ENCODE measurements at places on chromosomes 2 and 18.
A peak's percentile ranks its signal among the peaks of the same experiment; 100 is the strongest.

- no peak for DNase-seq
These were observed 345.3 kb upstream of the CDH20 start for GRCh38 chr18:60987963-60988362.

DNA sequence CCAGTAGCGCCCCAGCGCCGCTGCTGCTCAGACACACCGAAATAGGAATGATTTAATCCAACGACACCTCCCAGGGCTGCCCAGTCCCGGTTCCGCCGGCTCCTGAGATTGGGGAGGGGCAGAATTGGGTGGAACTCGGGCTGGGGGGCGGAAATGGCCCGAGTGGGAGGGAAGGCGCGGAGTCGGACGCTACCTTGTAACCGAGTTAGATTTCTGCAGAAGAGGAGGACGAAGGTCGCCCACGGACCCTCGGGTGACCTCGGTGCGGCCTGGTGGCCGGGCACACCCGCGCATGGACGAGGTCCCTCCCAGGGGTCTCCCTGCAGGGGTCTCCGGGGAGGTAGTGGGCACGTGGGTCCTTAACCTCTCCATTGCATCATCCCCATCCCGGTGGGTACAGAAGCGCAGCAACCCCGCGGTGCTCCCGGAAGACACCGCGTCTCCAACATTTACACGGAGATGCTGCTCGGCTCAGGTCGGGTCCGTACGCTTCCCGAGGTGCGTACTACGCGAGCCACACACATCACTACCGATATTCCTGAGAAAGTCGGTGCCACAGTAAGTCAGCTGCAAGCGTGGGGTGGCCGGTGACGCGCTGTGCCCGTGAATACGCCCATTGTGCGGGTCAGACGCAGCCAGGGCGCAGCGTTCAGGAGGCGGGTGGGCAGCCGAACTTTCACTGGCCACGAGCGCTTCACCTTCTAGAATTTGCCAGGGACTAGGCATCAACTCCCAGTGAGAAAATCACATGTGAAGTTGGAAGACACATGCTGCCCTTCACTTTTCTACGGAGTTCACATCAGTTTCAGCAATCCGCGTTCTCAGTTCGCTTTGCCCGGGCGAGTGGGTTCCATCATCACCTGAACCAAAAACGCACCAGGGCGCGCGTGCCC is 3.0 kb downstream of the ZNF516 start:
- peak; percentile 52 for DNase-seq

GRCh38 chr2:96145848-96146152 is 560 bp upstream of the DUSP2 start:
- DNase-seq, result no peak

DNA sequence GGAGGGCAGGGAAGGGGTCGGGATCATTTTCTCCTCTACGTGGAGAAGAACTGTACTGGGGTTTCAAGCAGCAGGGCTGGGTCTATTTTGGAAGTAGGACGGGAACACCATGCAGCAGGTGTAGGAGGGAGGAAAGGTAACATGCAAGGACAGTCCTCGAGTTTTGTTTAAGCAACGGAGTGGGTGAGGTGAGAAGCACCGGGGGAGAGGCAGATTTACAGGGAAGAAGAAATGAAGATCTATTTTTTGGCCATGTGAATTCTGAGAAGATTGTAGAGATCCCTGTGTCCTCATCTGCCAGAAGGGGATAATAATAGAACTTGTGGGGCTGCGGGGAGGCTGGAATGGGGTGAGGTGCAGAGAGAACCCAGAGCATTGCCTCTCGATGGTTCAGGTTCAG is 85.6 kb downstream of the INPP5D start:
- no peak for DNase-seq

GRCh38 chr2:98915751-98916358 is 20.2 kb downstream of the CRACDL start:
- DNase-seq, result peak; percentile 12

DNA sequence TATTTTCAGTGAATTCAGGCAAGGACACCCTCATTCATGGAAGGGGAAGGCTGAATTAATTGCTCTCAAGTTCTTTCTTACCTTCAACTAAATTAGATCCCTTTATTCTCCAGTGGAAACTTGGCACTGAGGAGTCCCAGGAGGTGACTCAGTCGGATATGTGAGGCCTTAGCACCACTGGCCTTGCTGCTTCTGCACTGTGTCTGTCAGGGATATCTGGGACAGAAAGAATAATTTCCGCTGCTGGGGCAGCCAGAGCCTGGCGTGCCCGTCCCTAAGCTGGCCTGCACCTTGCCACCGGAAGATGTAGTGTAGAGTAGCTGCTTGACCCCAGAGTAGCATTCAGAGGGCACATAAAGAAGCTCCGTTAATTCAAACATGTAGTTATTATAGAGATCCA is 53.4 kb downstream of the LIMS1 start:
- peak; percentile 92 for DNase-seq

DNA sequence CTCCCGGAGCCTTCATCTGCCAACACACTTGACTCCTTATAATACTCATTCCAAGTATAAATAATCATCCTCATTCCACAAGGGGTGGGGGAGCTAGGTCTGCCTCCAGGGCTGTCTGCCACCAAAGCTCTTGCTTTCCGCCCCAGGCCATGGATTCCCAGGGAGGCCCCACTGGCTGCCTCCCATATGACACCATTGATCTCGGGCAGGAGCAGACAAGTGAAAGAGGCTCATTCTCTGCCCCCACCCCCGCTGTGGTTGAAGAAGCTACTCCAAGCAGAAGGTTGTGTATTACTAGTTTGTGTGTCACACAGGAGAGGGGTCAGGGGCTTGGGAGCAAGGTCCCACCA is 99.5 kb downstream of the MRO start:
- DNase-seq, result no peak

GRCh38 chr18:62499263-62499650 is 23.6 kb upstream of the ZCCHC2 start:
- DNase-seq, result no peak

DNA sequence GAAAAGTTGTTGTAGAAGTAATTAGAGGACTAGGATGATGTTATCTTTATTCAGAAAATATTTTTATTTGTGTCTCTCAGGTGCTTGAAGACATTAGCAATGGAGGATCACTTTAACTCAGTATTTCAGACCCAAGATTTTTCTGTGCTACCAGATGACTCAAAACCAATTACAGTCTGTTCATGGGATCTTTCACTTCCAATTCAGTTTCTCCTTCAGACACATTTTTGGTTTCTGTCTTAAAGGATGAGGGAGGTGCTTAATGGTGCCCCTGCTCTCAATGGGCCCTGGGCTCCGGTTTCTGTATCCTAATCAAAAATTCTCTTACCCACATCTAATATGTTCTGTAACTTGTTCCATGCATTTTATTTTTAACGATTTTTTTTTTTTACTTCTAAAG is 53.7 kb upstream of the HDAC4 start:
- DNase-seq, result no peak

DNA sequence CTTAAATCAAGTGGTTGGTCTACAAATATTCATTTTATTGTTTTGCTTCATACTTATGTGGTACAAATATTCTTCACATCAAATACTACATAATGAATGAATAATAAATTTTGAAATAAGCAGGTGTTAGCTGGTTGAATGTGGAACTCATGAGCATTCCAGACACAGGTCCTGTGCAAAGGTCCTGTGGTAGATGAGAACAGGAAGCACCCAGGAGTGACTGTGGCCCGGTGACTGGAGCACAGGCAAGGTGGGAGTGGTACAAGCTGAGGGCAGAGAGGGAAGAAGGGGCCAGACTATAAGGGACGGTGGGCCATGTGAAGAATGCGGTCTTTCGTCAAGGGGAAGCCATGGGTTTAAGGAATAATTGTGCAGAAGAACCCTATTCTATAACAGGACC is 26.2 kb upstream of the LOXHD1 start:
- DNase-seq, result no peak

GRCh38 chr18:58290116-58290695 is 246.2 kb downstream of the NEDD4L start:
- peak; percentile 55 for DNase-seq

DNA sequence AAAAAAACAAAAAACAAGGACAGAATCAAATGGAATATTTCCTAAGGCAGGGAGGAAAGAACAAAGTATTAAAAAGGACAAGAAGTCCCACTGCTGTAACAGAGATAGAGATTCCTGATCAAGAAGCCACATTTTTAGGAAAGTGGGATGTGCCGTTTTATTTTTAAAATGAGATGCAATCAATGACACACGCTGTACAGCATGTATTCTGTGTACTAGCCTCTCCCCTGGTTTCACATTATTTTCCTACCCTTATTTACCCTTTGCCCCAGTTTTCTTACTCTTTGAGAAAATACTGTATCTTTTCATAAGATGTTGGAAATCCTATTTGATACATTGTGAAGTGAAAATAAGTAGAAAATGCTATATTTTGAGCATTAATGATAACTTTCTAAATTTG is 45.8 kb downstream of the E2F6 start:
- DNase-seq, result no peak

DNA sequence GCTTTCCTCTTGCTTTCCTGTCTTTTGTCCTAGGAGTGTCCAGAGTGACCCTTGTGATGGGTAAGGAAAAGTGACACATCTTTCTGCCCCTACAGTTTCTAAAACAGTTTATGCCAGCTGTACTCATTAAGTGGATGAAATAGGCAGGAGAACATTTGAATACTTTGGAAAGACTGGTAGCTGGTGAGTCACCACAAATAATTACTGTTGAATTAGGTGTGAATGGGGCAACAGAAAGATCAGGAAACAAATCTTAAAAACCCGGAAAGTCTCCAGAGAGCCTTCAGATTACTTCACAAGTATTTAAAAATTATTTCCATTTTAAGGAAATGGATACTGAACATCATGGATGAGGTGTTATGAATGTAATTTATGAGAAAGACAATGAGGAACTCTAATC is 278.5 kb downstream of the CLIP4 start:
- DNase-seq, result no peak

DNA sequence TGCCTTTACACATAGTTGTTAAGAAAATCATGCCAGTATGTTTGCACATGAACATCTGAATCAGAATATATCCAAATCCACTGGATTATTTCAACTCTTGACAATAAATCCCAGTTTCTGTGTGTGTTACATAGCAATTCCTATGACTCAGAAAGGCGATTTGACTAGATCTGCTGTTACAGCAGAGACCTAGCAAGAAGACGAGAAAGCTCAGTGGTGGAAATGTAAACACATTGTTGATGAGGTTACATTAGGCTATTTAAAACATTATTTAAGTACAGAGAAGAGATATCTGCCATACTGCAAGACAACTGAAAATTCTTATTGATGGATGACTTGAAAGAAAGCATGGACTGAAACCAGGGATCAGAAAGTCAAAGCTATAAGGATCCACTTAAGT is 73.0 kb upstream of the SMIM21 start:
- DNase-seq, result no peak

- DNase-seq, result no peak
These were observed 37.6 kb downstream of the FARP2 start for GRCh38 chr2:241393524-241394196.

DNA sequence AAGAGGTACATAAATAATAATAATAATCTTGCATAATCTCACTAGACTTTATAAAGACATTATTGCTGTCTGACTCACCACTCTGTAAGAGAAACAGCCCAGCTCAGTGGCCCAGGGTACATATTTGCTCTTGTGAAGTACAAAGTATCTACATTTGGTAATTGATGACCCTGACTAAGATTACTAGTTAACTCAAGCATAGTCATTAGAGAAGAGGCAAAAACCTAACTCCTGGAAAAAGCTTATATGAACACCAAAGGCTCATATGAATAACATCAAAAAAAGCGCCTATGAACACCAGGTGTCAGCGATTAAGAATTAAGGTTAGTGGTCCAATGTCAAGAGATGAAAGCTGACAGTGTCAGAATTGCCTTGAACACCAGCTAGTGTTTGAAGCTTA is 38.4 kb downstream of the RAD51AP2 start:
- DNase-seq, result peak; percentile 13

DNA sequence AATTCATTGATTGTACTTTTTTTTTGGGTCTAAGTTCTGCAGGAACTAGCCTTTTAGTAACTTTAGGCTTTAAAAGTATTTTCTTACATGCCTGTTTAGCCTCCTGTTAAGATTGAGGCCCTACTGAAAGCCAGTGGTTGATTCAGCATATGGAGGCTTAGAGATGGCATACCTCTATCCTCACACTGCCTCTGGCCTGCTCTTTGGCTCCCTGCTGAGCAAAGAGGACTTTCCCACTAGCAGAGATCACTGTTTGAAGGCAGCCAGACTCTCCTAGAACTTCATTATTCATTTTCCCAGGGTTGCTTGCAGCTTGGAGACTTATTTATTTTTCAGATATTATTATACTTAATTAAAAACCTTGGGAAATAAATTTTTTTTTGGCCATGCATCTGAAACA is 405.6 kb upstream of the MEX3C start:
- no peak for DNase-seq

GRCh38 chr18:55113800-55114199 is 154.5 kb upstream of the CCDC68 start:
- no peak for DNase-seq

DNA sequence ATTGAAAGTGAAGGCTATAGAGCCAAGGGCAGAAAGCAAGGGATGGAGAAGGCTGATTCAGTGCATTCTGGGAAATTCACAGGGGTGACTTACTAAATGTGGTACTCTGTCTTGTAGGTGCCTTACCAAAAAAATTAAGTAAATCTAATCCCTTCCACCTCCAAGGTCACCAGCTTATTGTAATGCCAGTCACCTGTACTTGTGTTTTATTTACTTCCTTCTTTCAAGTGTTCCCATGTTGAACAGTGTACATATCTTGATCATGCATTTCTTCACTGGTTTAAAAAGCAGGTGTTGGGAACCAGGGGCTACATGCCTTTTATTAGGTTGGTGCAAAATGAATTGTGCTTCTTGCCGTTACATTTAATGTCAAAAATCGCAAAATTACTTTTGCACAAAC is 137.0 kb upstream of the ARHGAP28 start:
- DNase-seq, result no peak

- no peak for DNase-seq
These were observed 162.7 kb downstream of the EIPR1 start for GRCh38 chr2:3214806-3215404.

DNA sequence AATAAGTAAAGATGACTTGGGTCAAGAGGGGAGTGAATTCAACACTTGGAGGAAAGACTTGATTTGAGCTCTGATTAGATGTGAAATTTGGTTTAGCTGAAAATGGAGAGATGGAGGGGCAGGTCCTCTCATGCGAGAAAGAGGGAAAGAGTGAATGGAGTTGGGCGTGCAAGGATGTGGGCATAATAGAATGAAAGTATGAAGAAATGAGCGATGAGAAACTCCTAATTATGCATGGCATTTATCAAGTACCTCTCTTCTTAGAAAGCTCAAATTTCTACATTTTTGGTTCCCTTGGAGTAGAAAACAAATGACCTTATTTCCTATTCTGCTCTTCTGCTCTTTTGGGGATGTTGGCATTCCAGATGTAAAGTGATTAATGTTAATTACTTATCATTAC is 161.5 kb downstream of the PHLPP1 start:
- no peak for DNase-seq

GRCh38 chr18:31500051-31500688 is 2.2 kb downstream of the DSG2 start:
- DNase-seq, result no peak

DNA sequence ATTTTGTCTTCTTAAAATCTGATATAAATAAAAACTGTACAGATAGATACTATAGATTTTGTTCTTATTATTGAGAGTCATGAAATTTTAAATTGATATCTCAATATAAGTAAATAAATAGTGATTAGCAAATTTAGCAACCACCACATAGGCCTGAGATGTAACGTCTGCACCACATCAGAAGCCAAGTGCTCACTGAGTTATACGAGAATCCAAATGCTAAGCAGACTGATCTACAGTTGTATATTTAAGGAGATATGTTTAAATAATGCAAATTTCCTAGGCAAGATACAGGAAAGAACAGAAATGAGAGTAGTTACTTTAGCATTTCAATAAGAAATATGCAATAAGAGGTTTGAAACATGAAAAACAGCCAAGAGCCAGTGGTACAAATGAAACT is 85.2 kb upstream of the UNC80 start:
- no peak for DNase-seq

Data from M059J (cell line).